ENCODE measurements at places on chromosomes 3 and 15. TPM values are rescaled to one million over a fixed set of nuclear protein-coding genes. Genes with fewer than 3 reads are reported as not detected.

The CCDC54 gene
- polyA plus RNA-seq = not detected

The SERP1 gene
- 84.0 TPM for polyA plus RNA-seq

DNA sequence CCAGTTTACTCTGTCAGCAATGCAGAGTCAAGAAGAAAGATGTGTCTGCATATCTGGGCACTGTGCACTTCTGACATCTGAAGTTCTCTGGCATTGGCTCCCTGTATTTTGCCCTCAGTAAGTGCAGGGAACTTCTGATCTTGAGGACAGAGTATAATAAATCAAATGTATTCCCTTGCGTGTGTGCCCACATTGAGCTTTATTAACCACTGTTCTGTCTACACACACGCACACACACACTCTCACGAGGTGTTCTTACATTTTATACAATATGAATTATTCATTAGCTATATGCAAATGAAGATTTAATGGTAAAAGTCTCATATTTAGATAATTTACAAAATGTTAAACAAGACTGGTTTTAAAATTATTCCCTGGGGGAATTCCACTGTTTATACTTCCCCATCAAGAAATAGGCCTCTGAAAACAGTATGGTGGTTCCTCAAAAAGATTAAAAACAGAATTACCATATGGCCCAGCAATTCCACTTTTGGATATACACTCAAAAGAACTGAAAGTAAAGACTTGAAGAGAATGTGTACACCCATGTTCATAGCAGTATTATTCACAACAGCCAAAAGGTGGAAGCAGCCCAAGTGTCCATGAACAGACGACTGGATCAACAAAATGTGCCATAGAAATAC, 24.6 kb upstream of the ANPEP start:
- no peak for DNase-seq

DNA sequence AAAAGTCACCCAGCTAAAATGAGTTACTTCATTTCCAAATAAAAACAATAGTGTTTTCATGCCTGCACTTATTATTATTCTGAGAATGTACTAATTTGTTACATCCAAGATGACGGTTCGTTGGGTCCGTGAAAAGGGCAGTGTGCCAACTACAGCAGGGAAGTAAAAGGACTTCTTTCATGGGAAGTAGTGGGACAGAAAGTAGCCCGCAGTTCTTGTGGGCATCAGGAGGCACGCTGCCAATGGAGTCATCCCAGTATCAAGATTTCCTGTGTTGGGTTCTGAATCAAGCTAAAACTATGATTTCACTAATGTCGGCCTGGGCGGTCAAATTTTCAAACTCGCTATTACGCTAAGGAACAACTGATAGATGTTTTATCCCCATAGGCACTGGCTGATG, 254.5 kb upstream of the SOX2 start:
- DNase-seq = no peak

GRCh38 chr3:108441071-108441507, 69.3 kb downstream of the MYH15 start:
- peak; percentile 19 for DNase-seq

GRCh38 chr3:152226176-152226575, 42.6 kb upstream of the MBNL1 start:
- DNase-seq = no peak

All from kidney (tissue), 22 donors.